ENCODE measurements at places on chromosomes 1 and 21.

DNA sequence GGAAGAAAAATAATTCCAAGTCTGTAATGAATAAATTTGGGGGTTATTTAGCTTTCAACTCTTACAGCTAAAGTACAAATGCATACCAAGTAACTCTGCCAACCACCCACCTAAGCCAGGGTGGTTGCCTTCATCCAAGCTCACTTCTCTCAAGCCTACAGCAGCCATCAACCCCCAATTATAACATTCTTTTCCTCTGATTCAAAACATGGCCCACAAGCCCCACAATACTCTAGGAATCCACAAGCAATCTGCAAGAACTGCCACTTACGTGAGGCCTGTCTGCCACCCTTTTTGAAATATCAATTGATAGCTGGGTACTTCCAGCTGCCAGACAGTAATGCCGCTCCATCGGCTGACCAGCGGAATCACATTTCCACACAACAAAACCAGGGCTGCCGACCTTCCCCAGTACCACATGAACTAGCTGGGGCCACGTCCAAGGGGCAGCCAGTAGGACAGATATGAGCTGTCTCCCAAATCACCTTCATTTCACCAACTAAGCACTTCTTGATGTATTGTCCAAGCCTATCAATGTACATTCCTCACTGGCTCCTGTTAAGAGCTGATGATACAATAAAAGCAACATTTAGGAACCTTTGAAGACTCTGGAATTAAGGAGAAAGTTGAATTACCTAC is 3.2 kb downstream of the LBR start:
- DNase-seq = no peak

DNA sequence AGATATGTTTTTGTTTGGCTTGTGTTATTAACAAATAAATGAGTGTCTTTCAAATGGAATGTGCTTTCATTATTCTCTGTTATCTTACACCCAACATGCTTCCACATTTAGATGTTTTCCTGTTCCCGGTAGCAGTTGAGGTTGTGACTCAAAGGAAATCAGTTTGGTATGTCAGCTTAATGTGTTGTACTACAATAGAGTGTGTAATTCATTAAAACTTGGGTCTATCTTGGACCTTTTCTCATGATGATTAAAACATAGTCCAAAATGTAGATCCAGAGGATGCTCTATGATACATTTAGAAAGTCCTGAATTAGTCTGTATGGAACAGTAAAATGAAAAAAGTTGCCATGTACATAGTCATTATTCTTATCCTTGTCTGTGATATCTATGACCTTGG is 26.7 kb downstream of the RTCA start:
- DNase-seq = no peak

DNA sequence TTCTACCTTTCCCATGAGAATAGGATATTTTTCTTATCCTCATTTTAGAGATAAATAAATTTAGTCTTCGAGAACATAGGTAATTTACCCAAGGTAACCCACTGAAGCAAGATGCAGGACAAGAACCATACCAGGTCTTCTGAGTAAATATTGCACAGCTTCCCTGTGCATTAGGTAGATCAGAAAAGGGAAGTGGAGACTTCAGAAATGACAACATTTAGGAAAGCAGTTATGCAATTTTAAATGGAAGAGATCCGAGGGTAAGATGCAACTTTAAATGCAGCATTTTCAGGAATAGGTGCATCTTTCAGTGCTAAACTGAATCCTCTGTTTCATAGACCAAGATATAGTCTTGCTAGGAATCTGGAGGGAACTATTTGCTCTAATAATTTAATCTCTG is 206.4 kb upstream of the SGIP1 start:
- no peak for DNase-seq

- DNase-seq = no peak
Observed at GRCh38 chr1:3869751-3870301, 12.6 kb downstream of the DFFB start.

- DNase-seq = no peak
Observed at GRCh38 chr1:50970931-50971582, 1.0 kb downstream of the CDKN2C start.

DNA sequence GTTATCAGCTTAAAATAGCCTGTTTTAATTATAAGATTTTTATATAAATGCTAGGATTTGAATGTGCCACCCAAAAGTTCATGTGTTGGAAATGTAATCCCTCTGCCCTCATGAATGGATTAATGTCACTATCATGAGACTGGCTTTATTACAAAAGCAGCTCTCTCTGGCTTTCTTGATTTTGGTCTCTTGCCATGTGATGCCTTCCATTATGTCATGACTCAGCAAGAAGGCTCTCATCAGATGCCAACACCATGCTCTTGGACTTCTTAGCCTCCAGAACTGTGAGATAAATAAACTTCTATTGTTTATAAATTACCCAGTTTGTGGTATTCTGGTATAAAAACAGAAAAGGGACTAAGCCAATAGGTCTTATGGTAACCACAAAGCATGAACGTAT is 6.9 kb upstream of the PRSS38 start:
- no peak for DNase-seq

DNA sequence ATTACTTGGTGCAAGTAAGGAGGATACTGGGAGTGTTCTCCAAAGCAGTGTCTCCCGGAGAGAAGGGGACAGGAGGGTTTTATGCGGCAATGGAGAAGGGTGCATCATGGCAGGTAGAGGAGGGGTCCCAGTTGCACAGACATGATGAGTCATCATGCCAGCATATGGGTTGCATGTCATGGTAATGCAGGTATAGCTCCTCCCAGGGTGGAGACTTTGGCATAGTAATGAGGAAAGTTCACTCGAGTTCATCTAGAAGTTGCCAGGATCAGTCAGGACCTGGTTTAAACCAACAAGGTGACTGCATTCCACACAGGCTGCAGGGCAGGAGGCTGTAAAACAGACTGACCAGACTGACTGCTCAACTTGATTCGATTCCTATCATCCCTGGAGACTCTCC is 355.7 kb upstream of the DUSP10 start:
- DNase-seq = no peak

GRCh38 chr21:31318971-31319370 is 25.1 kb downstream of the TIAM1 start:
- DNase-seq = no peak

DNA sequence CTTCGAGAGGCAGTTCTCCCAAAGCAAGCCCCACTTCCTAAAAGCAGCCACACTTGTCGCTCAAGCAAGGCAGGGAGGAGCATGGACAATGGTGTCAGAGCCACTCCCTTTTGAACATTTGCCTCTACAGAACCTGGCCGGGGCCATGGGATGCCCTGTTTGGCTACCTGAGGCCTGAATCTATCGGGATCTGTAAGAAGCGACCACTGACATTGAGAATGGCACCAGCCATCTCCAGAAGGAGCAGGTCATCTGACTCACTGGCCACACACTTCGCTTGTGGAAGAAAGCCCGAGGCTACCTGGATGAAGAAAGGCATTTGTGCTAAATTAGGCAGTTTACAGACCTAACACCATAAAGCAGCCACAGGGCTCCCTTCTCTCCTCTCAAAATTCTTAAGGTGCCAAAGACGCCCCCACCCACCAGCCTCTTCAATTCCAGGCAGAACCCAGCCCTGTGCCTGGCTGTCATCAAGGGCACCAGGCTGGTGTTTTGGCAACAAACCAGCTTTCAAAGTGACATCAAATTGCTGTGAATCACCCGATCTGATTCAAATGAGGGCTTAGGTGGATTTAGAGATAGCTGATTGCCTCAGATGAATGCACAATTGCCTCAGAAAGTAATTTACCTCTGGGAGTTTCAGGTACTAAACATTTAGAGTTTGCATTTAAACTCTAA is 104.8 kb downstream of the ETS2 start:
- DNase-seq = no peak

- no peak for DNase-seq
Observed at GRCh38 chr1:112575154-112575804, 43.7 kb downstream of the ST7L start.

DNA sequence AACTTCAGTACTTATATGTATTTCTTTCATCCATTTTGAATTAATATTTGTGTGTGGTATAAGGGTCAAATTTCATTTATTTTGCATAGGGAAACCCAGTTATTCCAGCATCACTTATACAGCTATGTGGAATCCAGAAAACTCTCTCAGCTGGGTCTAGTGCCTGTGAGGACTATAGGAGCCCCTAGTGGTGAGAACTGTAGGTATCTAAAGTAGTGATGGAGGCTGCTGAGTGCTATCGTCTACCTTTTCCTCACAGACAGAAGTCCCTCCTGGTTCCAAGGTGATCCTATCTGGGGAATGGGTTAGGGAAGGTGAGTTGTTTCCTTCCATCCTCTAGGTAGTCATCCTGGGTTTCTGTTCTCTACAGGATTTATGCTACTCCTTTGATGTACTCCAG is 352.0 kb upstream of the C1orf87 start:
- no peak for DNase-seq

- DNase-seq = peak; percentile 81
Observed at GRCh38 chr1:155176544-155177071, 3.0 kb downstream of the TRIM46 start.

GRCh38 chr21:45539046-45539795 is 3.0 kb downstream of the SLC19A1 start:
- no peak for DNase-seq

DNA sequence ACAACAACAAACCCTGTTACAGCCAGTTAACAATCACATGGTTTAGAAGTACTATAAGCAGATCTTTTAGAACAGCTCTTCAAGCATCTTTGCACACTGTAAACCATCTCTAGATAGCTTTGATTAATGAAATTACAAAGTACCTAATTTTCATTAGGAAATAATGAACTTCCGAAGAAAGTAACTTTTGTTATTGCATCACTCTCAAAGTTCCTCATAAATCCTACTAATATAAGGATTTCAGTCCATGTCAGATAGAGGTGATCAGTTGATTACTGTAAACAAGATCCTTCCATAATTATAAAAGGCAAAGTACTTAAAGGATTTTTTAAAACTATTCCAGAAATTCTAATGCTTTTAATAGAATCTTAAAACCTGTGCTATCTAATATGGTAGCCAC is 58.2 kb downstream of the FAF1 start:
- DNase-seq = no peak

DNA sequence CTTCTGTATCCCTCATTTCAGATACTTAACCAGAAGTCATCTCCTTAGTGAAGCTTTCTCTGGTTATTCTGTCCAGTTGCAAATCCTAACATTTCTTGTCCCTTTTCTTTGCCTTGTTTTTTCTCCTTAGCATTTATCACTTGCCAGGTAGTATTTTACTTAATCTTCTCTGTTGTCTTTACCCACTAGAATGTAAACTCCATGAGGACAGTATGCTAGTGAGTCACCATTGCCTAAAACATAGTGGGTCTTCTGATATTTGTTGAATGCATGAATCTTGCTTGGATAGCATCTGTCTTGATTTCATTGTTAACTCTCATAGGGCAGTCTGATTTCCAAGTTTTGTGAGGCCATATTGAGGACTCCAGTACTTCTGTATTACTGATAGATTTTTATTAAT is 9.6 kb downstream of the CAPZA1 start:
- no peak for DNase-seq

DNA sequence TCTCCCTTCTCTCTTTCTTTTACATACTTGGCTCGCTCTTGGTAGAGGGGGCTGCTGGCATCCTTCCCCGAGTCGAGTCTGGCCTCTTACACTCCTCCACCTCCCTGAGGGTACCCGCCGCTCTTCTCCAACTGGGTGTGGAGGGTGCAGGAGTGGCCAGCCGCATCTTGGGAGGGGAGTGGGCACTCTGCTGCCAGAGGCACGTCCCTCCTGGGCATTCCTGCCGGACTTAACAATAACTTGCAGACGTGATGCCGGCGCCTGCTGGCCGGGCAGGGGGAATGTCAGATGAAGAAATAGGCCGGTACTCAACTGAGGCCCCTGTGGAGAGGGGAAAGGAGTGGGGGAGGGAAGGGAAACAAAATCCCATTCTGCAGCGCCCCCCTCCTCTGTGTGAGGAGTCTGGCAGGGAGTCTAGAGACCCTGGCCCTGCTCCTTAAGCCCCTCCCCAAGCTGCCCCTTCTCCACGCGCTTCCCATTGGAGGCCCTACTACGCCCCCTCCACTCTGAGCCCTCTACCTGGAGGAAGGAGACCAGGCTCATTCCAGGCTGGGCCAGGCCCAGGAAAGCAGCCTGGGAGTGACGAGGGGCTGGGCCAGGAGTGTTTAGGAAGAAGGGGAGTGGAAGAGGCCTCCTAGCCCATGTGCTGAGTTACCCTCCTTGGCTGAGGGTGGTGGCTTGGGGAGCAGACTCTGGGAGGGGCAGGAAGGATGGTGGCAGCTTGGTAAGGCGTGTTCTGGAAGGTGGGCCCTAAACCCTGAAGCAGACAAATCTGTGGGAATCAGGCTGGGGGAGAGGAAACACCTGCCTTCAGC is 1.8 kb downstream of the ATP2B4 start:
- DNase-seq = no peak

DNA sequence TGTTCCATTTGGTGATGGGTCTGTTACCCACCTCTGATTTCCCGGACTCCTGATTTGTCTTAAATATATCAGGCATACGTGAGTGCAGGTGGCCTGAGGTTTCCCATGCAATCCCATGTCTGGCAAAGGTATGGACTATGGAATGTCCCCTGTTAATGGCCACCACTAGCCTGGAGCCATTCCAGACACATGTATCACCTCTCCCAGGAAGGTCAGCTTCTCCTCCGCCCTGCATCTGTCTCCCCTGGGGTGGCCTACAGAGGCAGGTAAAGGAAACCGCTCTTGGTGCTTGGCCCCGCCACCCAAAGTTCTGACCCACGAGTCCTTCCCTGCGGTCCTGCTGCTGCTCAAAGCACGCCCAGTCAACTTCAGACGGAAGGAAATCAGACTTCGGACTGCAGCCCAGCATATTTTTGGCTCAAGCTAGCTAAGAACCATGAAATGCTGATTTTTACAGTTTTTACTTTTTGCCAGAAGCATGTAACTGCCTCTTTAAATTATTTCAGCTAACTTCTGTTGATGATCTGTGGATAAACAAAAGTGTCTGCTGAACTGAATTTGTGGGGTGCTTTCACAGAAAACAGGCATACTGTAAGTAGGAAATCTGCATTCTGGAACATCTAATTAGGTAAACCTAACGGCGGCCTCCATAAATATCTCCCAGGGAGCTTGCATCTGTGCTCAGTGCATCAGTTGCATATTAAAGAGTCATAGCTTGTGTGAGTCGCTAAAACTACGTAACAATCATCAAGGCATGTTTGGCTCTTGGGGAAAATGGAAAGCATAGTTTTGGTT is 105.9 kb downstream of the PCP4 start:
- no peak for DNase-seq

DNA sequence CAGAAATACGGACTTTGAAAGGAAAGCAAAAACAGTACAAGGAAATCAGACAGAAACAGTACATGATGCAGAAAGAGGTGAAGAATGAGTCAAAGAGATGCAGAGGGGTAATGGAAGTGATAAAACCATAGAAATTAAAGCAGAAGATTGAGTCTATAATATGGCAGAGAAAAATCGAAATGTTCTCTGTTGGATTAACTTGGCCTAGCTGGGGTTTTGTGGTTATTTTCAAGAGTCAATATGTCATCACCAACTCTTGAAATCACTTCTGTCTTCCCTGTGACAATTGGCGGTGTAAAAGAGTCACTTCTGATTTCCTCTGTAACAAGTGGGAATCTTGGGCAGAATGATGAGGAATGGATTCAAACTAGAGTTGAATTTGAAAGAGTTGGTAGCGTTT is 7.4 kb downstream of the YTHDF2 start:
- no peak for DNase-seq
